ENCODE measurements at places on chromosomes 12 and 14. TPM values are rescaled to one million over a fixed set of nuclear protein-coding genes. Genes with fewer than 3 reads are reported as not detected.

DNA sequence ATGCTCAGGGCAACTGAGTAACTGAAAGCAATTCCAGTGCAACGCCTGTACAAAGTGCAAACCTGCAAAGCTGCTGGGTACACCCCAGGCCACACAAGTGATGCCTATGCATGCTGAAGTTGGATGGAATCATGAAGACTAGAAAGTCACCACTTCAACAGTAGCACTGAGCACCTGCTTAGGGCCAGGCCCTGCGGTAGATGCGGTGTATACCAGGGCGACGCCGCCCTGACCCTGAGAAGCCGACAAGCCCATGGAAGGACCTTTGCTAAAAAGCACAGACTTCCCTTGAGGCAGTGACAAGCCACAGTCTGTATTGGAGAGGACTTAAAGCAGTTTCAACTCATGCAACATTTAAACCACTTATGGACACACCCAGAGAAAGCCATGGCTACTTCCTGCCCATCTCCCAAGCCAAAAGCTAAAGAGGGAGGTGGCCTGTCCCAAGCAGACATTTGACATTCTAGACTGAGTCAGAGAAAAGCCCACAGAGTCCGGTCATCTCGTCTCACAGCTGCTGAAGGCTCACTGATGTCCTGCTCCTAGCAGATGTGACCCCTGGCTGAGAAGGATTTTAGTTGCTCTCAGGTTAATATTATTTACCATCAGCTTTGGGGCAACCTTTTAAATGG lies 843.9 kb upstream of the TMEM132C start:
- no peak overlapping the region for H3K4me3 ChIP-seq
- no peak for DNase-seq
- H3K27me3 ChIP-seq, result no peaks in the 10 kb centered on the region
- H3K4me1 ChIP-seq, result no peaks in the 10 kb centered on the region

GRCh38 chr14:29804481-29805266 lies 123.0 kb downstream of the PRKD1 start:
- H3K4me1 ChIP-seq, result peaks cover 5% of the 10 kb centered on the region
- H3K36me3 ChIP-seq, result no peaks in the 10 kb centered on the region
- no peaks in the 10 kb centered on the region for H3K27me3 ChIP-seq
- no peak overlapping the region for H3K27ac ChIP-seq

GRCh38 chr12:40106655-40107054 lies 774 bp upstream of the SLC2A13 start:
- no peaks in the 10 kb centered on the region for H3K27me3 ChIP-seq
- DNase-seq, result no peak
- H3K4me3 ChIP-seq, result no peak overlapping the region
- no peak overlapping the region for H3K27ac ChIP-seq

DNA sequence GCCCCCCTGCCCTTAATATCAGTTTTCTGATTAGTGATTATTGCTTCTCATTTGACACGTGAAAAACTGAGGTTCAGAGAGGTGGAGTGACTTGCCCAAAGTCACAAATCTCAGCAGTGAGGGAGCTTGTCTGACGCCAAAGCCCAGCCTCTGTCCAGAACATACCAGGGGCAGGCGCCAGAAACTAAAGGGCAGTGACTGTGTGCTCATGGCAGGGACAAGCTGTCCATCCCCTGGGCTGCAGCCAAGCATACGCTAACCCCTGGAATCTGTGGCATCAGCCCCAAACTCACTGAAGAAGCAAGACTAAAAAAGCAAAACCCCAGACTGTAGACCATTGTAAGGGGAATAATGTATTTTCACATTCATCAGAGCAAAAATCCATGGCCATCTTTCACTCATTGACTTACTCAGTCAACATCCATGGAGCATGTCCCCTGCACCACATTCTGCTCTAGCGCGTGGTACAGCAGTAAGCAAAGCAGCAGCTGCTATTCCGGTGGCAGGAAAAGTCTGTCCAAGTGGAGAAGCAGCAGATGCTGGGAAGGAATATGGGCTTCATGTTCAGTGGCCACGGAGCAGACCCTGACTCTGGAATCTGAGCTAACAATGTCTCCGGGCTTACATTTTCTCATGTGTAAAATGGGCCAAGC lies 1.5 kb upstream of the SERPINA4 start:
- no peak for DNase-seq
- peaks cover 8% of the 10 kb centered on the region for H3K4me1 ChIP-seq
- H3K27me3 ChIP-seq, result no peaks in the 10 kb centered on the region
- H3K4me3 ChIP-seq, result no peak overlapping the region

GRCh38 chr14:55000381-55000780 lies 26.5 kb downstream of the WDHD1 start:
- no peak overlapping the region for H3K4me3 ChIP-seq
- no peak for DNase-seq
- H3K36me3 ChIP-seq, result no peaks in the 10 kb centered on the region
- no peaks in the 10 kb centered on the region for H3K27me3 ChIP-seq
- H3K4me1 ChIP-seq, result no peaks in the 10 kb centered on the region

DNA sequence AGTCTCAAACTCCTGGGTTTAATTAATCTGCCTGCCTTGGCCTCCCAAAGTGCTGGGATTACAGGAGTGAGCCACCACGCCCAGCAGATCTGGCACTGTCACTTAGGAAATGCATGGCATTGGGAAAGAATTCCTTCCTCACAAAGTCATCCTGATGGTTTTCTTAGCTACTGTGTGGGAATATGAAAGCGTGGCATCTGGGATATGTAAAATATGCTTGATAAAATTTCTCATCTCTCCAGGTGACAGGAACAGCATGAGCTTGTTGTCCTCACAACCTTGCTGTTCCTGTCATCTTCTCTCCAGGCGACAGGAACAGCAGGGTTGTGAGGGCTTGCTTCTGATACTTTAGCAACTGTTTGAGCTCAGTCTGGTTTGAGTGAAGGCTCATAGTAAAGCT lies 16.1 kb upstream of the AICDA start:
- DNase-seq, result no peak
- no peaks in the 10 kb centered on the region for H3K36me3 ChIP-seq
- no peak overlapping the region for H3K27ac ChIP-seq
- no peak overlapping the region for H3K4me3 ChIP-seq
- no peaks in the 10 kb centered on the region for H3K27me3 ChIP-seq

- no peaks in the 10 kb centered on the region for H3K36me3 ChIP-seq
- no peak overlapping the region for H3K4me3 ChIP-seq
- H3K27ac ChIP-seq, result no peak overlapping the region
- no peak for DNase-seq
- H3K4me1 ChIP-seq, result no peaks in the 10 kb centered on the region
- no peaks in the 10 kb centered on the region for H3K27me3 ChIP-seq
Observed at GRCh38 chr14:60196291-60196690, 31.1 kb upstream of the DHRS7 start.

- H3K27ac ChIP-seq, result no peak overlapping the region
- no peaks in the 10 kb centered on the region for H3K4me1 ChIP-seq
- no peaks in the 10 kb centered on the region for H3K27me3 ChIP-seq
- no peak overlapping the region for H3K4me3 ChIP-seq
- DNase-seq, result no peak
- no peaks in the 10 kb centered on the region for H3K36me3 ChIP-seq
Observed at GRCh38 chr14:50319293-50319692, 7.2 kb downstream of the DMAC2L start.

DNA sequence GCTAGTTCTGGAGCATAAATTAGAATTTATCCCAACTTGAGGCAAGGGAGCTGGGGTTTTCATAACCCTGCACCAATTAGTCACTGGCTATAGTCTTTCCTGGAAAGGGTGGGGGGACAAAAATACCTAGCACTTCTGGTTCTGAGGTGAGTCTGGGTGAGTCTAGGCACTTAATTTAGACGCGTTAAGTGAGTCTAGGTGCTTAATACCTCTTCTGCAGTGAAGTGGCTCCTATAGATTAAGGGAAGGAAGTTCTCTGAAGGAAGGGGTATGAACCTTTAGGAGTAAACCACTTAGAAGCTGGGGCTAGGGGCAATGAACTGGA lies 251.7 kb downstream of the EFCAB11 start:
- no peaks in the 10 kb centered on the region for H3K27me3 ChIP-seq
- H3K4me3 ChIP-seq, result no peak overlapping the region
- peaks cover 12% of the 10 kb centered on the region for H3K4me1 ChIP-seq
- no peaks in the 10 kb centered on the region for H3K36me3 ChIP-seq
- DNase-seq, result no peak

DNA sequence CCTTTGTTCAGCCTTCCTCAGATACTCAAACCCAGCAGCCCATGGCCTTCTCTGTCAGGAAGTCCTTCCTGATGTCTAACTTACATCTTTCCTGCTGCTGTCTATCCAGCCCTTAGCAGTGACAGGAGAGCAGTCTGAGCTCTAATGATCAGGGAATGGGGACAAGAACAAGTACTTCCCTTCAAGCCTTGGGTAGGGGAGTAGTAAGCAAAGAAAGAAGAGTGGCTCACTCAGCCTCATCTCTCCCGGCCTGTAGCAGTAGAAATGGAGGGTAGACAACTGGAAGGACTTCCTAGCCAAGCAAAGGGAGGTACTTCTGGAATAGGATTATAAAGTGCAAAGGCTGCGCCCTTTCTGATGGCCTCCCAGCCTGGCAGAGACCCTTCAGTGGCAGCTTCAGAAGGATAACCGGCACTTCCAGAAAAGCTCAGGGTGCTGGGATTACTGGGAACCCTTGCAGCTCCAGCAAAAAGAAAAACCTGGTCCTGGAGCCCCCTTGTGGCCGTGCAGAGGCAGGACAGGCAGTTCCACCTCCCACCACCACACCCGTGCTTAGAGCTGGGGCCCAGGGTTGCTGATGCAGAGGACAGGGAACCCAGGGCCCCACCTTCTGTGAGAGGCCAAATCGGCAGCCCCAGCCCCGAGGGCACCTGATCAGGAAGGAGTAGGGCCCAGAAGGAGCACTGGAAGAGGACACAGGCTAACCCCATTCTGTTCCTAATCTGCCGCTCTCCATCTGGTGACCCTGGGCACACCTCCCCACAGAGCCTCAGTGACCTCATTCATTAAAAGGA lies 12.4 kb upstream of the SMUG1 start:
- no peak overlapping the region for H3K27ac ChIP-seq
- no peaks in the 10 kb centered on the region for H3K36me3 ChIP-seq
- no peak overlapping the region for H3K4me3 ChIP-seq
- peak; percentile 85 for DNase-seq
- H3K27me3 ChIP-seq, result peaks cover 20% of the 10 kb centered on the region

DNA sequence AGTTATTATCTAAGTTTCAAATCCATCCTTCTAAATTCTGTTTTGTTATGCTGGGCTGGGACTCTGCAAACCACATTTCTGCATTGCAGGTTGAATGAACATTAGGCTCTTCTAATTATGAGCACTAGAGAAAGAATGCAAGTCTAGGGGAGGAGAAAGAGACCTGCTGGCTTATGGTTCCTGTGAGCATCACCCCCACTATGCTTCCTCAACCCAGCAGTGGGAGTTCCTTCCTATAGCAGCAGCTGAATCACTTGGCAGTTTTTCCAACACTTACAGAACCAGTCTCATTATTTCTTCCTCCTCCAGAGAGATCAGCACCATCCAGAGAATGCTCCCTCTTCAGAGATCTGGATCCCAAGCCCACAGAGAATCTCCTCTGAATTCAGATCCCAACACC lies 297.7 kb upstream of the CLEC14A start:
- H3K27ac ChIP-seq, result no peak overlapping the region
- H3K4me3 ChIP-seq, result no peak overlapping the region
- no peaks in the 10 kb centered on the region for H3K4me1 ChIP-seq

GRCh38 chr14:106619606-106620005 lies 1093.2 kb downstream of the TMEM121 start:
- H3K36me3 ChIP-seq, result no peaks in the 10 kb centered on the region
- no peak for DNase-seq
- no peak overlapping the region for H3K4me3 ChIP-seq
- no peaks in the 10 kb centered on the region for H3K27me3 ChIP-seq
- no peaks in the 10 kb centered on the region for H3K4me1 ChIP-seq

DNA sequence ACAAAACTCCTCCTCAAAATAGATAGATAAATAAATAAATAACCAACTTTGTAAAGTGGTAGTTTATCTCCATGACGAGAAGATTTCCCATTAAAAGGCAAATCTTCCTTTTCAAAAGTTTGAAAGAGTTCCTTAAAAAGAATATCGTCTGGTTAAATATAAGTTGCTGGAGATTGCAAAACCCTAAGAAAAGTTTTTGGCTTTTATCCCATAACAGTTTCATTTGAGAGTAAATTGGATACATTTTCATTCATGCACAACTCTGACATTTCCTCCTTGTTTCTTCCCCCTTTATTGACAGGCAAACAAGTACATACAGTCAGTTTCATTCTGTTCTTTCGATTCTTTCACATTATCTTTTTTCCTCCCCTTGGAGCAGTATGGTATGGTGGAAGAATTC lies 45.4 kb upstream of the BTG1 start:
- no peaks in the 10 kb centered on the region for H3K36me3 ChIP-seq
- no peak overlapping the region for H3K27ac ChIP-seq
- DNase-seq, result no peak

- H3K4me1 ChIP-seq, result no peaks in the 10 kb centered on the region
- no peak overlapping the region for H3K4me3 ChIP-seq
- H3K36me3 ChIP-seq, result no peaks in the 10 kb centered on the region
- no peak for DNase-seq
- H3K27me3 ChIP-seq, result no peaks in the 10 kb centered on the region
- H3K27ac ChIP-seq, result no peak overlapping the region
Observed at GRCh38 chr12:15205341-15206010, 15.7 kb downstream of the RERG start.

GRCh38 chr12:125983094-125983783 lies 918.0 kb downstream of the AACS start:
- peak; percentile 94 for DNase-seq
- H3K4me3 ChIP-seq, result peak overlapping the region; percentile 78
- peaks cover 9% of the 10 kb centered on the region for H3K27me3 ChIP-seq
- no peaks in the 10 kb centered on the region for H3K36me3 ChIP-seq
- no peaks in the 10 kb centered on the region for H3K4me1 ChIP-seq

DNA sequence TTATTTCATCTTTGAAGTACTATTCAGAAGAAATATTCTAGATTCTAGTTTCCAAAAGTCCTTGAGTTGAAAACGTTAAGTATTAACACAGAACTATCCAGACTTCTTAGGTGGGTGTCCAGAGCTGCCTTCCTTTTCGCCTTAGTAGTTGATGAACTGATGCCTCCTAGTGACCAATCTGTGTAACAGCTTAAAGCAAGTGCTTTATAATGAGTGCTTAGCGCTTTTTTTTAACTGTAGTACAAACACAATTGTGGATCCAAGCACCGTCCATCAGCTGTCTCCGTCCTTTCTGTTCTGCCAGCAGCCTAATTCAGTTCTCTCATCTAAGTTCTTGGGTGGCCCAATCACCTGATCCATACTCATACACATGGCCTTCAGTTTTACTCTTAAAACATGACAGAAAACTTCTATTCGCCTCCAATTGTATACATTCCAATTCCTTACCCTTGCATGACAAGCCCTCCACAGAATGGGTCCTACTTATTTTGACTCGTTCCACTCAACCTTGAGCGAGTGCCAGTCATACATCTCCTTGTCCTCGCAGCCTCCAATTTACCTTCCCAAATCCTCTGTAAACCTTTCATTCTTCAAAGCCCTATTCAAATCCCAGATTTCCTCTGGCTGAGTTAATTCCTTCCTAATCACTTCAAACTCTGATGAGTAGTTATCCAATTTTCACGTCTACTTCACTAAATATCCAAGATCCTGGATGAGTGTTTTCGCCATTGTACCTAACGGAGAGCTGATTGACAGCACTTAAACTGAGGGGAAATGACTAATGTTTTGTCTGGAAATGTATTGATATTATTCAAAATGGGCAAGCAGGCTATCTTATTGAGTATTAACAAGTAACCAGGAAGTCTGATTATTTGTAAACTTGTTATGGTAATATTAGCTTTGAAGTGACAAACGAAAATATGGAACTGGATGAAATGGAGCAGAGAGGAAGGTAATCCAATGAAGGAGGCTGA lies 5.8 kb upstream of the PHLDA1 start:
- no peak overlapping the region for H3K27ac ChIP-seq
- H3K36me3 ChIP-seq, result no peaks in the 10 kb centered on the region
- peak; percentile 84 for DNase-seq
- H3K4me3 ChIP-seq, result no peak overlapping the region

Gene CYP27B1
- total RNA-seq, result 0.23 TPM

Gene KRT2
- not detected for total RNA-seq

Gene RNASE3
- not detected for total RNA-seq

Gene KRT73
- not detected for total RNA-seq

Gene SLC2A14
- 6.1 TPM for total RNA-seq

Gene HOXC12
- not detected for total RNA-seq
